IMR-90 (cell line): ENCODE measurements at places on chromosomes 6 and 20. TPM values are rescaled to one million over a fixed set of nuclear protein-coding genes. Genes with fewer than 3 reads are reported as not detected.

DNA sequence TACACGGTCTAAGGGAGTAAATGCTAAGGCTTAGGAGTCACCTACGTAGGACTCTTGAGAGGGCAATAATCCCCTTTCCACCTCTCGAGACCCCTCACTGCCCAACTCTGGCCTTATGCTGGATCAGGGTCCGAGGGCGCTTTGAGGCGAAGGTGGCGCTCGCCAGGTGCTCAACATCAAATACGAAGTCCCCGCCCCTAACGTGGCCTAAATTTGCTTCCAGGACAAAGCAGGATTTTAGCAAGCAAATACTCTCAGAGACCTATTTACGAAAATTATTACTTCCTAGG is 406 bp upstream of the TRIM26 start:
- no peak for DNase-seq

GRCh38 chr6:39196673-39197091 is 32.6 kb downstream of the KCNK5 start:
- DNase-seq: no peak

DNA sequence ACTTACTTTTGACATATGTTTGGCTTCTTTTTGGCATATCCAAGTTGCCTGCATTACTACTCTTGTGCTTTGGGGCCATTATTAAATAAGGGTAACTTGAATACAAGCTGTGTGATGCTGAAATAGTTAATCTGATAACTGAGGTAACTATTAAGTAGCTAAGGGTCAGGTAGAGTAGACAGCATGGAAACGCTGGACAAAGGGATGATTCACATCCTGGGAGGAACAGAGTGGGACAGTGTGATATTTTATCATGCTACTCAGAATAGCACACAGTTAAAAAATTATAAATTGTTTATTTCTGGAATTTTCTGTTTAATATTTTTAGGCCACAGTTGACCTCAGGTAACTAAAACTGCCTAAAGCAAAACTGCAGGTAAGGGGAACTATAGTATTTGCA is 483.9 kb downstream of the RFPL4B start:
- peak; percentile 18 for DNase-seq

DNA sequence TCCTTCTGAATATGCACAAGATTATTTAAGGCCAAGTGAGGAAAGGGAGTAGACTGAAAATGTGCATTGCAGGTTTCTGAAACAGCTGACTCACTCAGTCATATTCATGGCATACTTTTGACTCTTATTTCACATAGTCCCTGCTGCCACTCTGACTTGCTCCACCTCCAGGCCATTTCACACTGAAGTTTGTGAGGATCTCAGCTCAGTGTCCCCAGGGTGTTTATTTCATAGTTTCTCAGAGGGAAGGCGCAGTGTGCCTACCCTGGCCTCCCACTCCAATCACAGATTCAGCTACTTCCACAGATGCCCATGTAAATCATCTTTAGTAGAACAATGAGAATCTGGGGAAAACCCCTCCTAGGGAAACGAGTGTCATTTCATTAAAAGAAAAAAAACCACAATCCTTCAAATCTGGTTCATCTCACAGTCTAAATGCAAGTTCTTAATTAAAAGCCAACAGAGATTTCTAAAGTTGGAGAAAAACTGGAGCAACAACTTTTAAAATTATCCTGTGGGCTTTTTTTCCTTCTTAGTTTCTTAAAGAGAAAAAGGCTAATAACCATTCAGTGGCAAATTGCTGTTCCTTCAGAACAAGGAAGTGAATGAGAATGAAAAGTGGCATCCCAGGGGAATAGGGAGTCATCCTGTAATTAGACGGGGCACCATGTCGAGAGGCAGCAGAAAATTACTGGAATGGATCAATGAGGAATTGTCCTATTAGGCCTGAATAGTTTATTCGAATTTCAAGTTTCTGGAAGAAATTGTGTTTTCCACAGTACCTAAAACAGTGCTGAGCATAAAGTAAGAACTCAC is 133.6 kb downstream of the TFAP2B start:
- no peak for DNase-seq

- DNase-seq: peak; percentile 94
These were observed 18.0 kb downstream of the ATP9A start for GRCh38 chr20:51750037-51750769.

DNA sequence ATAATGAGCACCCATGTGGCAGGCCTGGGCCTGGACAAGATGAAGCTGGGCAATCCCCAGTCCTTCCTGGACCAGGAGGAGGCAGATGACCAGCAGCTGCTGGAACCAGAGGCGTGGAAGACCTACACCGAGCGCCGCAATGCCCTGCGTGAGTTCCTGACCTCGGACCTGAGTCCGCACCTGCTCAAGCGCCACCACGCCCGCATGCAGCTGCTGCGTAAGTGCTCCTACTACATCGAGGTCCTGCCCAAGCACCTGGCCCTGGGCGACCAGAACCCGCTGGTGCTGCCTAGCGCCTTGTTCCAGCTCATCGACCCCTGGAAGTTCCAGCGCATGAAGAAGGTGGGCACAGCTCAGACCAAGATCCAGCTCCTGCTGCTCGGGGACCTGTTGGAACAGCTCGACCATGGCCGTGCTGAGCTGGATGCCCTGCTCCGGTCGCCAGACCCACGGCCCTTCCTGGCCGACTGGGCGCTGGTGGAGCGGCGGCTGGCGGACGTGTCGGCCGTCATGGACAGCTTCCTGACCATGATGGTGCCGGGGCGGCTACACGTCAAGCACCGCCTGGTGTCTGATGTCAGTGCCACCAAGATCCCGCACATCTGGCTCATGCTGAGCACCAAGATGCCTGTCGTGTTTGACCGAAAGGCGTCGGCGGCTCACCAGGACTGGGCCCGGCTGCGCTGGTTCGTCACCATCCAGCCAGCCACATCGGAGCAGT is 1.9 kb downstream of the FNDC11 start:
- DNase-seq: no peak

DNA sequence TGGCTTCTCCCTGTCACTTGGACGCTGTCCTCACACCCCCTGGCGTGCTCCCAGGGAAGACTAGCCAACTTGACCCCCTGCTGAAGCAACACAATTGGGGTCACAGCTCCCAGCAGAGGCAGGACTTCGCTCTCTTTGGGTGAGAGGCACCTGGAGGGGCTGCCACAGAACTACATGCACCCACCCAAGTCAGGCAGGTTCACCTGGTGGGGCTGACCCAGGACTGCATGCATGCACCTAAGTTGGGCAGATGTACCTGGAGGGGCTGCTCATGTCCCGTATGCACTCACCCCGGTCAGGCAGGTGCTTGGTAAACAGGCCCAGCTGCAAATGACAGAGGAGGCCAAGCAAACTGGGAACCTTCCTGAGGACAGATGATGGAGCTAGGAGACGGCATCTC is 154.3 kb upstream of the RPS6KA2 start:
- DNase-seq: no peak

- DNase-seq: no peak
These were observed 11.4 kb downstream of the PKIG start for GRCh38 chr20:44593751-44594150.

GRCh38 chr6:75436869-75437268 is 56.7 kb downstream of the FILIP1 start:
- no peak for DNase-seq

DNA sequence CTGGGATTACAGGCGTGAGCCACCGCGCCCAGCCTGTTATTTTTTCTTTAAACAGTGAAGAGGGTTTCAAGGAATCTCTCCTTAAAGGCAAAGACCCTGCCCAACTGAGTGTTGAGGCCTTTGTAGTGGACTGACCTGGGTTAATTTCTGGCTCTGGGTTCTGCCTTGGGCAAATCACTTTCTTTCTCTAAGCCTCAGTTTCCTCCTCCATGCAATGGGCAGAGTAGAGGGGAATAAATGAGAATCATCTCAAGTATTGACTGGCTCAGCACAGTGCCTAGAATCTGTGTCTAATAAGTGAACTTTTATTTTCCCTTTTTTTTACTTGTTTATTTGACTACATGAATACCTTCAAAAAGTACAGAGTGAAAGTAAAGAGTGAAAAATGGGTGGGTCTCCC is 31.0 kb upstream of the SLC9A8 start:
- no peak for DNase-seq

- no peak for DNase-seq
These were observed 227.0 kb downstream of the PHACTR1 start for GRCh38 chr6:12943549-12943948.

- peak; percentile 69 for DNase-seq
These were observed 4.1 kb upstream of the TPD52L1 start for GRCh38 chr6:125149256-125150144.

DNA sequence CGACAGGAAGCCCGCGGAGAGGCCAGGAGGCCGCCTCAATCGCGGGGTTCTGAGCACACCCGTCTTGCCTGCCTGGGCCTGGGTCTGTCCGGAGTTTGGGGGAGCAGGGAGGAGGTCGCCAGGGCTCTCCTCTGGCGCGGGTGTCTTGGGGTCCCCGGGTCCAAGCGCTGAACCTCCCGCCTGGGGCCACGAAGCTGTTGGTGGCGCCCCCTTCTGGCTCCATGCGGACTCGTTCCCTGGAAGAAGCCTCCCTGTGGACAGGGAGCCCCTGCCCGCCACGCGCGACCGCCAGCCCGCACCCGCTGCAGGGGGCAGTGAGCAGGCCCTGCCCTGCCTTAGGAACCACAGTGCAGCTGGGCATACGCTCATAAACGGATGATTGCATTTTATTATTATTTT is 44.7 kb downstream of the MCUR1 start:
- no peak for DNase-seq

DNA sequence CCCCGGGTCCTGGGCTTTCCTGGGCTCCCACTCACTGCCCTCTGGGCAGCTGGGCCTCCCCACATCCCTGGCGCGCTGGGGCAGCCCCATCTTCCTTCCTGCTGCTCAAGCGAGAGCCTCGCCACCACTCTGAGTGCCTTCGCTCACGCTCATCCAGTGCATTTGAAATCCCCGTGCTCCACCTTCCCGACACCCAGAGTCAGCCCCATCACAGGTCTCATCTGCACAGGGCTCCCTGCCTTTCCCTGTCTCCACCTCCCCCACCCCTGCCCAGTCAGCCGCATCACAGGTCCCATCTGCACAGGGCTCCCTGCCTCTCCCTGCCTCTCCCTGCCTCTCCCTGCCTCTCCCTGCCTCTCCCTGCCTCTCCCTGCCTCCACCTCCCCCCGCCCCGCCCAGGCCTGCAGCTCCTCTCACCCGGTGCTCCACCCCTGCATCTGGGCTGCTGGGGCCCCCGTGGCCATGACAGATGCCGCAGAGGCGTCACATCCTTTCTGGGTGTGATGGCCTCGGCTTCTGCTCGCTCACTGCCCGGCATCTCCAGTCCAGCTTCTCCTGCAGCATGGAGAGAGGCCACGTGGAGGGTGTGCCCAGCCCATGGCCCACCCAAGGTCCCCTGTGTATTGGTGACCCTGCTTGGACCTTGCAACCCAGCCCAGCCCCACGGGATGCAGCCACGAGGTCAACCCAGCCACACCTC is 9.0 kb upstream of the BHLHE23 start:
- no peak for DNase-seq

DNA sequence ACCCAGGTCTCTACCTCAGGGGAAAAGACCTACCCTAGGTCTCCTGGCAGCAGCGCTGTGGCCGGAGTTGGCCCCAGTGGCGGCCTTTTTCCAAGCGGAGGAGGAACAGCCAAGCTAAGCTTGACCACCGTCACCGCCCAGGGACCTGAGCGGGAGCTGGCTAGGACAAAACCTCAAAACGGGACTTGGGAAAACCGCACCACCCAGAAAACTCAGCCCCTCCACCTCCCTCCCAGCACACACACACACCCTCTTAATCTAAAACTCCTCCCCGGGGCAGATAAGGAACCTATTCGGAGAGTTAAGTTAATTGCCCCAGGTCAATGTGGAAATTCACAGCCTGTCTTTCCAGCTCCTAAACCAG is 2.7 kb upstream of the TRERF1 start:
- no peak for DNase-seq

DNA sequence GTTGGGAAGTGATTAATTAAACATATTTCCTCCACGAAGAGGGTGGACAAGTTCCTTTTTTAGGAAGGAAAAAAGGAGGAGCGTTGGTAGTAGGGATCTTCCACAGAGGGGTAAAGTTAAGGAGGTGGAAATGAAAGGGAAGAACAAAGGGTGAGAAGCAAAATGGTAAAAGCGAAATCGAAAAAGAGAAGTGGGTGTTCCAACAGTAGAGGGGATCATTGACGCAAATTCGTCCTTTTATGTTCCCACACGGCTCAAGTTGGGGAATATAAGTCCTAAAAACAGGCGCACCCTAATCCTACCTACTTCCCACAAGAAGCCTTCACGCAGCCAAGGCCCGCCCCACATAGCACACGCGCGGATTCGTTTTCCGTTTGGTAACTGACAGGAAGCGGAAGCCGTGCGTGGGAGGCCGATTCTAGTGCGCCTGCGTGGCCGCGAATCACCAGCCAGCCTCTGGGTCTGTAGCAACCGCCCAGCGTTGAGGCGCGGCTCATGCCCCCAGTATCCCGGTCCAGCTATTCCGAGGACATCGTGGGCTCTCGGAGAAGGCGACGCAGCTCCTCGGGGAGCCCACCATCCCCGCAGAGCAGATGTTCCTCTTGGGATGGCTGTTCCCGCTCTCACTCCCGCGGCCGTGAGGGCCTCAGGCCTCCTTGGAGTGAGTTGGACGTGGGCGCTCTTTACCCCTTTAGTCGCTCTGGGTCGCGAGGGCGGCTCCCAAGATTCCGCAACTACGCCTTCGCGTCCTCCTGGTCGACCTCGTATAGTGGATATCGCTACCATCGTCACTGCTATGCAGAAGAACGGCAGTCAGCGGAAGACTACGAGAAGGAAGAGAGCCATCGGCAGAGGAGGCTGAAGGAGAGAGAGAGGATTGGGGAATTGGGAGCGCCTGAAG is at the start of gene NKAPL:
Gene NKAPL, plus strand, starts transcription at position 421 of the 901 bp plus-strand sequence. Its CDS starts 75 bp downstream, at position 496.
- DNase-seq: peak; percentile 46

GRCh38 chr6:163376187-163376586 is 38.3 kb upstream of the QKI start:
- no peak for DNase-seq

GRCh38 chr6:11494786-11495564 is 42.6 kb upstream of the TMEM170B start:
- no peak for DNase-seq

DNA sequence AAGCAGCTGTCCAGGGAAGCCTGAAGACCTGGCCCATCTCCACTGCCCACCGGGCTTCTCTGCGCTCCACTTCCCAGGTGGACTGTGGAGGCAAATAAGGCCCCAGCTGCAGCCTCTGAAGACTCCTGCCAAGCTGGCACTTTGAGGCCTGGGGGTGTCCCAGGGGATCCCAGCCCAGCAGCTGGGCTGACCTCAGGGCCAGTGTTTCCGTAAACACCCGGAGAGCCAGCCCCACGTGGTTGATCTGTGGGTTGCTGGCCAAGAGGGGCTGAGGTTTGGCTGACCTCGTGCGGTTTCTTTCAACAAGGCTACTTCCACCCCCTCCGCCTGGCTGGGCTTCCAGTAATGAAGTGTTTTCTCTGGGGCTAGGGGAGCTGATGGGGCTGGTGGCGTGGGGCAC is 12.4 kb upstream of the CCN5 start:
- DNase-seq: peak; percentile 91

GRCh38 chr20:32572271-32572968 is 12.7 kb downstream of the NOL4L start:
- no peak for DNase-seq

The CDS2 gene
- 47.1 and 57.5 TPM in 2 replicates for total RNA-seq

The EYS gene
- total RNA-seq: under 0.01 TPM in 2 replicates

The SLC17A1 gene
- not detected in 2 replicates for total RNA-seq

The AFDN gene
- total RNA-seq: 20.8 and 23.3 TPM in 2 replicates

The PTCRA gene
- total RNA-seq: not detected in 2 replicates

The RFX6 gene
- not detected in 2 replicates for total RNA-seq

The BPIFB2 gene
- not detected in 2 replicates for total RNA-seq

The SCRT2 gene
- not detected in 2 replicates for total RNA-seq

The TRAPPC3L gene
- under 0.01 TPM in 1 of 2 replicates, not detected in the other for total RNA-seq
